ENCODE measurements at places on chromosomes 16 and 17.

- no peak for DNase-seq
Measured at GRCh38 chr16:11699234-11699894, 31.1 kb downstream of the SNN start.

- DNase-seq, result no peak
Measured at GRCh38 chr17:1529863-1530262, 13.5 kb upstream of the INPP5K start.

GRCh38 chr17:17647524-17648178, 33.6 kb upstream of the RAI1 start:
- no peak for DNase-seq

DNA sequence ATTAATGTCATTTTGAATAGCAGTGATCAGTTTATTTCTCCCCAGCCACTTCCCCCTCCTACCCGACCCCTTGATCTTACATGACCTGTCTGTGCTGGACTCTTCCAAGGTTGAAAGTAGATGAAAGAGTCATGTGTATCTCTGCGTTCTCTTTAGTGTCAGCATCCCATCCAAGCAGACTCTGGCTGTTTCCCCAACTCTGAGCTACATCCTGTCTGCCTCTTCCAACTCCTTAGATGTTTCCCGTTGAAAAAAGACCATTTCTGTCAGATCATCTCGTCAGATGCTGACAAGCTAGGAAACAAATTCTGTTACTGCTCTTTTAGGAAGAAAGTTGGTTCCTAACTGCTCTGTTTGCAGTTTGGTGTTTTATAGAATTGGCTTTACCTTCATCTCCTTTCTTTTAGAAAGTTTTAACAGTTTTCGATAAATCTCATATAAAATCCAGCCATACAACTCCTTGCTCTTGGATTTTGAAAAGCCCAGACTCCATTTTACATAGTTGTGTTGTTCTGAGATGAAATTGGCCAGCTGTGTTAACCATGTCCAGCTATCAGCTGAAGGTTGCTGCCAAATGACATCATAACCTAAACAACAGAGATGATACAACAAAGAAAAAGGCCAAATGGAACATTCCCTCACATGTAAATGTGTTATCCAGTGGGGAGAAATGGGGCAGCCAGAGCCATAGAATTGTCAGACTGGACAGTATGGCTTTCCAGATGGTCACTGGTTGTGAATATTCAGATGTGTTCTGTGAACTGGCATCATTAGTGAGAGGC, 43.5 kb downstream of the CYB561 start:
- no peak for DNase-seq

GRCh38 chr16:80899809-80900592, 95.6 kb upstream of the CDYL2 start:
- DNase-seq, result peak; percentile 12

DNA sequence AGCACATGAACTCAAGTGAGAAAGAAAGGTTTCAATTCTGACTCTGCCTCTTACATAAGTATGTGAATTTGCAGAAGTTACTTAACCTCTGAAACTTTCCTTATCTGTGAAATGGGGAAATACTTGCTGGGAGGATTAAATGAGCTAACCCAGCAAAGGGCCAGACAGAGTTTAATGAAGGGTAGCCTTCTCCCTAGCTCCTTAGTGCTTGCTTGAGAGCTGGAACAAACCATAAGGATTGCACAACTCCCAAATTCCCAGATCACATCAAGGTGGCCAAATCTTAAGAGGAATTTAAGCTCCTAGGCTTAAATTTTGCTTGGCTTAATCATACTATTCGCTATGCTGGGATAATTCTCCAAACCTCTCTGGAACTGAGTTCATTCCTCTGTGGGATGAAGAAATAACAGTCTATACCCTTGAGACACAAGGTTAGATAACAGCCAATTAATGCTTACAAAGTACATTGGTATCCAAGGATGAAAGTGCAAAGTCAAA, 11.8 kb upstream of the WSB1 start:
- DNase-seq, result no peak

DNA sequence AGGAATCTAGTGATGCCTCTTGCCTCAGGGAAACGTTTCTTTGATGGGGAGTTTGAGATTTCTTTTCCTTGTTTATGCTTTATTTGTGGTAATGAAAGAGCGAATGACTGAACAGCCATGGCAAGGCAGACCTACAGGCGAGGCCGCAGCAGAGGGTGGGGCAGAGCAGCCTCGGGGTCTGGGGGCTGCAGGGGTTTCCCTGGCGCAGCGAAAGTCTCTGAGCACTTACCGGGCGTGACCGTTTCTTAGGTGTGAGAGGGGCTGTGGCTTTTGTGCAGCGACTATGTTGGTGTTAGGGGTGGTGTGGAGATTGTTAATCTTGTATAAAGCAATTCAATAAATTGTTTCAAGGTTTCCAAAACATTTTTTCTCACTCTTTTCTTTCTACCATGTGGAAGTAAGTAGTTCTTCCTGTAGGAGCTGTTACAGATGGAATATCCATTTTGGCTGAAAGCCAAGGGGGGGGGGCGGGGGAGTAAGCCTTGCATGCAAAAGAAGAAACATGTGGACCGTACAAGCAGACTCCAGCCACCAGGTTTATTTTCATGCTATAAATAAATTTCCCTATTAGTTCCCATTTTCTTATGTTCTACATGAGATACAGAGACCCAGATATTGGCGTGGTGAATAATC, 34.8 kb downstream of the UBN1 start:
- DNase-seq, result no peak

All from hippocampal formation (tissue), 2 donors.